AG04449 (cell line): ENCODE measurements at places on chromosomes 12 and 14.

DNA sequence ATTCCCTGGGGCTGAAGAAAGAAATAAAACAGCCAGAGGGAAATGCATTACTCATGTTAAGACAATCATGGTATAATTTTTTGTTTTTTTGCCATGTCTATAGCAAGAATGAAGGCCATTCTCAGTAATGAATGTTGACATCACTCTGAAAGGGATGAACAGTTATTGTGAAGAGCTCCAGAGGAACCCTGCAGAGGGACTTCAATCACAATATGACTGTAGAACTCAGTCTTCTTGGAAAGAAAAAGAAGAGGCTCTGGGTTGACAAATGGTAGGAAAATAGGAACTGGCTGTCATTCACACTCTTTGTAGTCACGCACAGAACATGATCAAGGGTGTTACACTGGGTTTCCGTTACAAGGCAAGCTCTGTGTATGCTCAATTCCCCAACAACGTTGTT, 73.8 kb upstream of the DACT1 start:
- no peak for DNase-seq

DNA sequence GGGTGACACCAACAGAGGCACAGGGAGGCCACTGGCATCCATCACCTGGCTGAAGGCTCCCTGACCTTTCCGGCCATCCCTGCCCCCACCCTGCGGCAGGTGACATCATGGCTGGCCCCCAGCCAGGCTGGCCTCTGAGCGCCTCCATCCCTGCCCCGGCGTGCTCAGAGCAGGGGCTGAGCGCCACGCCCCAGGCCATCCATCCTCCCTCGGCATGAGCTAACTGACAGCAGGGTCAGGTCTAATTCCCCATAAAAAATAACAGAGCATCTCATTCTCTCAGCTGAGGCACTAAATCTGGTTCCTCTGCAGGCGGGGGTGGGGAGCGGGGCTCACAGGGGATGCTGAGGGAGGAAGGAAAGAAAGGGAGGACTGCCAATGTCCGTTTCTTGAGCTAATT, 50.7 kb downstream of the PRIMA1 start:
- no peak for DNase-seq

DNA sequence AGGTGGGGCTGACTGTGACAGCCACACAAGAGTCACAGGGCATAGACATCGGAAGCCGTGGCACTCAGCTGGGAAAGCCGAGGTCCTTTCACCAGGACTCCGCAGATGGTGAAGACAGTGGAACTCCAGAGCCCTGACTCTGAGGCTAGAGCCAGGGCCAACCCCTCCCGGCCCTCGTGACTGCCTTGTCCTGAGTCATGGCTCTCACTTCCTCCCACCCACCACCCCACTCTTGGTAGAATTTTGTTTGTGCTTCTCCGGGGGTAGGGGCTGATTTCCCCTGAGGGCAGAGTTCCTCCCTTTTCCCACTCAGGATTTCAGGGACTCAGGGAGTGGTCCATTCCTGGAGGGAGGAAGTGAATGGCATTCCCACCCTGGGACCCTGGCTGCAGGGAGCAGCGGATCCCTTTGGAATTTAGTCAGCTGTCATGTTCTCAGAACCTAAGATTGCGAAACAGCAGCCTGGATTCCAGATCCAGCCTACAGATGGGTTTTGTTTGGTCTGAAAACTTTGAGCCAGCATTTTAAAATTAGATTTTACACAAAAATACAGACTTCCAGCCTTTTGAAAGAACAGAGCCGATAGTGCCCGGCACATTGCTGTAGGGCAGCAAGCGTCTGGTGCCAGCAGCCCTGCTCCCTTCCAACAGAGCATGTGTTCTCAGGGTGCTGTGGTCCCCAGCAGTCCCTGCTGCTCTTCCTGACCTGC, 50.7 kb downstream of the TPCN1 start:
- peak; percentile 37 for DNase-seq

DNA sequence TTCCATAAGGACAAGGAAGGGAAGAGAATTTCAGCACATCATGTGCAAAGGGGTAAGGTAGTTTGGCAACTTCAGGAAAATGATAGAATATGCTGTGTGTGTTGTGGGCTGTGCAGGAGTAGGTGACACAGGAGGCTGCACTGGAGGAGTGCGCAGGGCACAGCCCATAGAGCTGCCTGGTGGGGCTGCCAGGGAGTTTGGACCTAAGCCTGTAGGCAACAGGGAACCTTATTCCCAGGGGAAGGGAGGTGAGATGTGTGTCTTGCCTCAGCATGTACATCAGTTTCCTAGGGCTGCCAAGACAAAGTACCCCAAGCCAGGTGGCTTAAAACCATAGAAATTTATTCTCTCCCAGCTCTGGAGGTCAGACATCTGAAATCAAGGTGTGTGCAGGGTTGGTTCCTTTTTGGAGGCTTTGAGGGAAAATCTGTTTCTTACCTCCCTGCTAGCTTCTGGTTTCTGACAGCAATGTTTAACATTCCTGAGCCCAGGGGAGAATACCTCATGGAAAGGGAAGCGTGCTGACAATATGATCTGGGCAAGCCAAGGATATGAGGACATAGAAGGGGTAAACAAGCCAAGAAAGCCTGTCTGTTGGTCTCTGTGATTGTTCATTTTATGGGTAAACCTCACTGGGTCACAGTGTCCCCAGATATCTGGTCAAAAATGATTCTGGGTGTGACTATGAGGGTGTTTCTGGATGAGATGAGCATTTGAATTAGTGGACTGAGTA, 174.0 kb upstream of the NTF3 start:
- no peak for DNase-seq

DNA sequence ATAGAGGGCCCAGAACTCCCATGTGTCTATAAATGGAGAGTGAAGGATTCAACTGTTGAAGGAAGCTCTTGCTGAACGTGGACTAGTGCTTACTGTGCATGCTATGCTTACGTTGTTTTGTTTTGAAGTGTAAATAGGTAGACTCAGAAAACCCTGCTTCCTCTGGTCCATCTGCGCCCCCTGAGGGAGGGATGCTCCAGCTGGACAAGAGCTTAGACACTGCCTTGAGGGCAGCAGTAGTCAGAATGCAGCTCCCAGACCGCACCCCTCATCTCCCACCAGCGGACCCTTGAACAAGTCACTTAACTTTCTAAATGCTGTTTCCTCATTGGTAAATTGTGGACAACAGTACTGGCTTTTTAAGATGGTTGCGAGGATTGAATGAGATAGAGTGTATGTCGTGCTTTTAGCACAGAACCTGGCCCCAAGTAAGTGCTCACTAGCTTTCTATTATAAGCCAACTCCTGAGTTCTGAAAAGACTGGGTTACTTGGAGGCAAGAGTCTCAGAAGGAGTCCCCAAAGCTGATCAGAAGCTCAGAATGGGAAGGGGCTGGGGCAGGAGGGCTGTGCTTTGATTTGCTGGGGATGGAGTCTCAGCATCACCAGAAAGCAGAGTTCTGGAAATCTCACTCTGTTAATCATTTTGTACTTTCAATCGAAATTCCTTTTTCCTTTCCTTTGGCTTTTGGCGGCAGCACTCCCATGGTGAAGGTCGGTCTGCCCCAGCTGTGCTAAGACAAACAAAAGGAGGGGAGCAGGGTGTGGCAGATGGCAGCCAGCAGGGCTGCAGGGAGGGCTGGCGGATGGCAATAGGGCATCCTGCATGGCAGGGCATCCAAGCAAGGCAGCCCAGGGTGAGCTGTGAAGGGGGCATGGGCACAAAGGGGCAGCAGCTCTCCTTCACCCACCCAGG, 15.6 kb downstream of the AGAP2 start:
- DNase-seq, result no peak

DNA sequence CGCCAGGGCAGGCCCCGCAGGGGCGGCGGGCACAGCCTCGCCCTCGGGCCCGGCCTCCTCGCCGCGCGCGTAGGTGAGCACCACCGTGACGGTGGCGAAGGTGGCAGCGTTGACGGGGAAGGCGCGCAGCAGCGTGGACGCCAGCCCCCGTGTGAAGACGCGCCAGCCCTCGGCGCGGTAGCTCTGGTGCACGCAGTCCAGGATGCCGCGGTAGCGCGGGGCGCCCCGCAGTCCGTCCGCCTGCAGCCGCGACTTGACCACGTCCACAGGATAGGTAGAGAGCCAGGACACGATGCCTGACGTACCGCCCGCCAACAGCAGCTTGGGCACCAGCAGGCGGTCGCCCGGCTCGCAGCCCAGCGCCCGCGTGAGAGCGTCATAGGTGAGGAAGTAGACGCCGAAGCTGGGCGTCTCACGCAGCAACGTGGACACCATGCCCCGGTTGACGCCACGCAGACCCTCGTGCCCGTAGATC, 13.9 kb downstream of the SLC25A29 start:
- DNase-seq, result no peak

- DNase-seq, result no peak
These were observed 515.4 kb downstream of the FUT8 start for GRCh38 chr14:65927931-65928356.

GRCh38 chr14:69495341-69495921, 10.9 kb downstream of the PLEKHD1 start:
- DNase-seq, result no peak

DNA sequence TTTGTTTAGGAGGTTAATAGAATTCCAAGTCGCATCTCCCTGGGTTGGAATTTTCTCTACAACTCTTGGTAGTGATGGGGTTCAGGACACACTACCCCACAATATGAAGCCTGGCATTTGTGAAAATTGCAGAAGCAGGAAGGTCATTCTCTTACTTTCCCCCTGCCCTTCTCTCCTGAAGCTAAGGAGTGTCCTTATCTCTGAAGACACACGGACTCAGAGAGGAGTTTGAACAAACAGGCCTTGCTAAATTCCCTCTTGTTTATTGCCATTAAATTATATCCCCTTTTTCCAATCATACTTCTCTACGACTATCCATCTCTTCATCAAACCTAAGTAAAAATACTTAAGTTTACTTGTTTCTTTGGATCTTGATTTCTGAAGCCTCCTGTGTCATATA, 443.0 kb downstream of the RAD51B start:
- no peak for DNase-seq

DNA sequence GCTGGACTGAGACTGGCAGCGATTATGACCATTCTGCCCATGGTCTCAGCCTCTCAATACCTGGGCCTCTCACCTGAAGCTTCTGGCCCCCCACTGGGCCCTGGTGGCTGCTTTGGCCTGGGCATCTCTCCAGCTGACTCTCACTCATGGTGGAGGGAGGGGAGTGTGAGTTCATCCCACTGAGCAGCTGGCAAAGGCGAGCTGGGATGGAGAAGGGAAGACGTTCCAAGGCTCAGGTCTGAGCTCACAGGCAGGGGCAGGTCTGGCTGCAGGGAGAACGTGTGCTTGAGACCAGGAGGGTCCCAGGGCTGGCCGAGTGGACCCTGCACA, 103.5 kb downstream of the TMEM121 start:
- no peak for DNase-seq

DNA sequence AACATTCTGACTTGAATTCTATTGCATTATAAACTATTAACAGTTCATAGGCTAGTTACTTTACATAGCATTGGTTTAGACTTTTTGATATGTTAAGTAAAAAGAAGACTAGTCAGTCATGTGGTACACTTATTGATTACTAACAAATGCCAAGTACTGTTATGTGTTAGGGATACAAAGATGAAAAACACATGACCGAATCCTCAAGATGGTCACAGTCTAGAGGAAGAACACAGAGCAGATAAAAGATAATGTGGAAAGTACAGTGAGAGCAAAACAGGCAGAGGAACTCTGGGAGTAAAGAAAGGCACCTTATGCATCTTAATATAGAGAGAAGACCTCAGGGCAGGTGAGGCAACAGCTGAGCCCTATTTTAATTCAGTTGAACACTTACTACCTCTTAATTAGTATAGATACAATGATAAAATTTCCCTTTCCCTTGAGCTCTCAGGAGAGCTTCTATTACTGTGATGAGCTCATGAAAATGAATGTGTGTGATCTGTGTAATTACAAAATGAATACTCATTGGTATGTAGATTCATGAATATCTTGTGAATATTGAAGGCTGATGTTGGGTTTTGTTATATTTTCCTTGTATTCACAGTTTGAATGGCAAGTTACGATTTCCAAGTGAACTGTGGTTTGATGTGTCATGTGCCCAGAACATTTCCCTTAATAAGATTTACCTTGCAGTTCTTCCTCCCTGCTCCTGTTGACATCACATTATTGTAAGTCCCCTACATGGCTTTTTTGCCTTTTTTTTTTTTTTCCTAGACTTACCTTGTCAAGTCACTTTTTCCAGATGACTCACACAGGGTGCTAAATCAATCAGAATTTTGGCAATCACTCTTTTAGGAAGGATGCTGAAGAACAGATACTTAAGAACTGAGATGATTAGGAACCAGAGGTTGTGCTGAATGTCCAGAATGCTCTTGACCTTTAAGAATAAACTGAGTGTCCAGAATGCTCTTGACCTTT, 29.5 kb upstream of the MSRB3 start:
- no peak for DNase-seq

DNA sequence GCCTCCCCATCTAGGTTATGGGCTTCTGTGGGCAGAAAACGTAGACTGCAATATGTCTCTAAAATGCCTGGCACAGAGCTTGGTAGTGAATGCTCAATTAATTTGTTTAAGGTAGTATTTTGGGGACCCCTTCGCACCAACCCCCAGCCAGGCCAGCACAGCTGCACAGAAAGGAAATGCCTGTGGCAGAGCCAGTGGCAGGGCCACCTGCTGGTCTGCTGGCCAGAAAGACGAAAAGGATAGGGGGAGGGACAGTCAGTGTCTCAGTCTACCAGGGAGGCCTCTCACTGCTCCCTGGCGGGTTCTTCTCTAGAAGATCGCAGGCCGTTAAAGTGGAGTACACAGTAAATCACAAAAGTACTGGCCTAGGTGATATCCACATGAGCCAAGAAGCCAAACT, 3.5 kb downstream of the RAB15 start:
- DNase-seq, result no peak

DNA sequence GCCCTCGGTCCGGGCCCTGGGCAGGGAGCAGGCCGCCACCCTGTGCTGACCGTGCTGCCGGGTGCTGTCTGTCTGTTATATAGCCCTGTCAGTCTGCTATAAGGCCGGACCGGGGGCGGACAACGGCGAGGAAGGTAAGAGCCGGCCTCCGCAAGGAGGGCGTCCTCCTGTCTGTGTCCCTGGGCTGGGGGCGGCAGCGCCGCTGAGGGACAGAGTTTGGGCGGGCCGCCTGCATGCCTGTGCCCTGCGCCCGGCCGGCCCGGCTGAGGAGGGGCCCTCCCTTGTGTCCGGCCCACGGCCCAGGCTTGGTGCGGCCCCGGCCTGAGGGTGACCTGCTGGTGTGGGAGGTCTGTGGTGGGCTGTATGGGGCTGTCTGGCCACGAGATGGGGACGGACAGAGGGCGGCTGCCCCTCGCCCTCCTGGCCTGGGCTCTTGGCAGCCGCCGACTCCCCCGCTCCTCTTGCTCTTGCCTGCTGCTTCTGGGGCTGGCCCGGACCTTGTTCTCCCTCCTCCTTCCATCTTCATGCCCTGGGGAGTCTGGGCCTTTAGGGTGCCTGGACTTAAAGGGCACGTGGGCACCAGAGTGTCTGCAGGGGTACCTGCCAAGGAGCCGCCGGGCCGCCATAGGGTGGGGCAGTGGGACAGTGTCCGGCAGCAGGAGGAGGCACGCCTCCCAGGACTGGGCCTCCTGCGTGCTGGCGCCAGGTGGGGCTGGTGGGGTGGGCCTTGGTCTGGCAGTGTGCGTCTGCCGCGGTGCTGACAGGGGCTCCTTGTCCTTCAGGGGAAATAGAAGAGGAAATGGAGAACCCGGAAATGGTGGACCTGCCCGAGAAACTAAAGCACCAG, 25.1 kb upstream of the CRIP2 start:
- DNase-seq, result no peak

- no peak for DNase-seq
These were observed 31.1 kb upstream of the RIC8B start for GRCh38 chr12:106743270-106743988.

- no peak for DNase-seq
These were observed 11.6 kb upstream of the SAV1 start for GRCh38 chr14:50679674-50680073.
